ENCODE measurements at places on chromosomes 11 and 22. TPM values are rescaled to one million over a fixed set of nuclear protein-coding genes. Genes with fewer than 3 reads are reported as not detected.

The IGLL5 gene
- 41.3 TPM for total RNA-seq

The BDNF gene
- total RNA-seq = 0.44 TPM

The ADSL gene
- 74.7 TPM for total RNA-seq

The CNTF gene
- total RNA-seq = 0.59 TPM

GRCh38 chr22:39454385-39454871, 2.4 kb upstream of the MGAT3 start:
- H3K27ac ChIP-seq = peak overlapping the region; percentile 32
- H3K4me3 ChIP-seq = no peak overlapping the region
- DNase-seq = no peak
- H3K27me3 ChIP-seq = peaks cover 4% of the 10 kb centered on the region

DNA sequence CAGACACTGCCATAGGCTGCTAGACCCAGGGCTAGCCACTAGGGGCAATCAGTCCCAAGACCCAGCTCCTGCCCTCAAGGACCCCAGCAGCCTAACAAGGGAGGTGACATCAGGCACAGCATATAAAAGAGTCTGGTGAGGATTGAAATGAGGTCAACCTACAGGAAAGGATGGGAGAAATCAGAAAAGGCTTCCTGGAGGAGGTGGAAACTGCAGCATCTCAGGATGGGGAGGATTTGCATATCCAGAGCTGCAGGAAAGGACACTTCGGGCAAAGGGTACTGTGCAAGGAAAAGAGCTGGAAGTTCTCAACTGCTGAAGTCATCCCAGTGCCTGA, 2.9 kb upstream of the ARFGAP2 start:
- H3K27me3 ChIP-seq = no peaks in the 10 kb centered on the region
- H3K27ac ChIP-seq = no peak overlapping the region
- peaks cover 2% of the 10 kb centered on the region for H3K4me1 ChIP-seq

- H3K27me3 ChIP-seq = no peaks in the 10 kb centered on the region
- no peaks in the 10 kb centered on the region for H3K4me1 ChIP-seq
- H3K36me3 ChIP-seq = no peaks in the 10 kb centered on the region
- no peak overlapping the region for H3K27ac ChIP-seq
- no peak overlapping the region for H3K4me3 ChIP-seq
Observed at GRCh38 chr11:70618431-70619101, 220.2 kb downstream of the CTTN start.

DNA sequence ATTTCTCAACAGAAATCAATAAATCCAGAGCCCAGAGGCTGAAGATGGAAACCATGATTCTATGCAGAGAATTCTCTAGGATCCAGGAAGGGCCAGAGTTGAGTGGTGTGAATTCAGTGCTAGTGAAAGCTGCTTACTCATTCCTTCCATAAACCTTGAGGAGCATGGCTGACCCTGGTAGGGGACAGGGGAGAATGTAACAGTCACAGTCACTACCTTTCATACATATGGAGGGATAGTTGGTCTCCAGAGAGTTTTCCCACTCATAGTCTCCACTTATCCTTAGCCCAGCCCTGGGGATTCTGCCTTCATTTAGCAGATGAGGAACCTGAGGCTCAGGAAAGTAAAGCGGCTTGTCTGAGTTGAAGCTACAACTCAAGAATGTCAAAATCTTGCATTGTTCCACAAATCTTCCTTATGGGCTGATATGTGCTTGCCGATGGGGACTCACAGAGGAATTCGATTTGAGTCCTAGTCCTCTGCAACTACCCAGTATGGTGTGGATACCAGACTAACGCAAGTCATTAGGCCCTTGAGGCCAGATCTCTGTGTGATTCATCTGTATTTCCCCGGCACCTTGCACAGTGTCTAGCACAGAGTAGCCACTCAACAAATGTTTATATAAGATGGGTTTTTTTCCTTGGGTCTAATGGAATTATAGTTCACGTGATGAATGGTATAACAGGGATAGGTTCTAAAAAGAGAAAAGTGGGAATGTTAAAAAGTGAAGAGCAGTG, 3.7 kb upstream of the ANAPC15 start:
- H3K36me3 ChIP-seq = no peaks in the 10 kb centered on the region
- no peak for DNase-seq
- no peaks in the 10 kb centered on the region for H3K27me3 ChIP-seq
- H3K27ac ChIP-seq = no peak overlapping the region
- H3K4me1 ChIP-seq = peaks cover 6% of the 10 kb centered on the region
- no peak overlapping the region for H3K4me3 ChIP-seq

DNA sequence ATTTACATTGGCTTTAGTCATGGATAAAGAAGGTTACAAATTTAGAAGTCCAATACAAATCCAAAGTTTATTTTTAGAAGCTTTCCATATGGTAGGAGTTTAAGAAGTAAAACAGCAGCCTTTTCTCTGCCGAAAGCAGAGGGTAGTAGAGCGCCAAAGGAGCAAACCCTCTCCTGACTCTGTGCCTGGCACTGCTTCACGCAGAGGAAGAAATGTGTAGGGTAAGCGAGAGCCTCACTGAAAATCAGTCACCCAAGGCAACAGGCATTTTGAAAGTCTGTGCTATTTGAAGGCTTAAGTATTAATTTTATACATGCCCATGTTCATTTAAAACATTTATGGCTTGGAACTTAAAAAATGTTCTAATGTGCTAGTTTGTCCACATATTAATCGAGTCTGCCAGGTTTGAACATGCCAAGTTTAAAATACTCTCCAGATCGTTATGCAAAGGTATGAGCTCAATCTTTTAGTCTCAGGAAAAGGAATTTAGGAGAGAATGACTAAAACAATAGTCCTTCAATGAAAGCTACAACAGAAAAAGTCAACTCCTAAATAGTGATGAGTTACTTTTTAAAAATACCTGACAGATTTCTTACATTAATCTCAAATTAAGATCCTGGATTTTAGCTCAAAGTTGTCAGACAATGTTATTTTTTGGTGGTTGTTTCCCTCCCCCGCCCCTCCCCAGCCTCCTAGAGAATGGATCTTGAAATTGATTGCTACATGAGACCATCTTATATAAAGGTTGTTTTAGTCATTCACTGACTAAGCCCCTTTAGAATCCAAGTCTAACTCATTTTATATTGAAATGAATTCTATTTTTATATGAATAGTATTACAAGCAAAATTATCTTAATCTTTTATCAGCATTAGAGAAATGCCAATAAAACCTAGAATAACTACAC, 38.7 kb downstream of the MRTFA start:
- DNase-seq = no peak
- no peaks in the 10 kb centered on the region for H3K36me3 ChIP-seq
- H3K4me3 ChIP-seq = no peak overlapping the region
- no peaks in the 10 kb centered on the region for H3K4me1 ChIP-seq
- peak overlapping the region; percentile 59 for H3K27ac ChIP-seq
- H3K27me3 ChIP-seq = no peaks in the 10 kb centered on the region
